ENCODE measurements at places on chromosomes 7 and 10. TPM values are rescaled to one million over a fixed set of nuclear protein-coding genes. Genes with fewer than 3 reads are reported as not detected.

The ATRNL1 gene
- total RNA-seq = not detected

The PAPSS2 gene
- 3.1 TPM for total RNA-seq

The PILRA gene
- not detected for total RNA-seq

The LRRC27 gene
- total RNA-seq = 1.6 TPM

The CAMK2B gene
- total RNA-seq = 0.04 TPM

The KAZALD1 gene
- total RNA-seq = 0.23 TPM

The SDK1 gene
- total RNA-seq = 1.6 TPM

The ANKRD30A gene
- total RNA-seq = not detected

The COX19 gene
- 7.9 TPM for total RNA-seq

The CALHM3 gene
- not detected for total RNA-seq

The PNLIP gene
- total RNA-seq = not detected

The FAM180A gene
- total RNA-seq = 0.08 TPM

The ZSCAN25 gene
- 10.6 TPM for total RNA-seq

The CYP3A5 gene
- total RNA-seq = 0.53 TPM

The TCAF2 gene
- total RNA-seq = 0.72 TPM

The HOXA7 gene
- total RNA-seq = 3.6 TPM

The GBX1 gene
- not detected for total RNA-seq

The NODAL gene
- total RNA-seq = 0.23 TPM

The ZPBP gene
- not detected for total RNA-seq
